NCI-H187 treated with DMSO at 0.1 percent for 48 hours (cell line): ENCODE measurements at places on chromosomes 13 and 19.

GRCh38 chr19:44648631-44649251, 5.0 kb downstream of the PVR start:
- no peak for DNase-seq

DNA sequence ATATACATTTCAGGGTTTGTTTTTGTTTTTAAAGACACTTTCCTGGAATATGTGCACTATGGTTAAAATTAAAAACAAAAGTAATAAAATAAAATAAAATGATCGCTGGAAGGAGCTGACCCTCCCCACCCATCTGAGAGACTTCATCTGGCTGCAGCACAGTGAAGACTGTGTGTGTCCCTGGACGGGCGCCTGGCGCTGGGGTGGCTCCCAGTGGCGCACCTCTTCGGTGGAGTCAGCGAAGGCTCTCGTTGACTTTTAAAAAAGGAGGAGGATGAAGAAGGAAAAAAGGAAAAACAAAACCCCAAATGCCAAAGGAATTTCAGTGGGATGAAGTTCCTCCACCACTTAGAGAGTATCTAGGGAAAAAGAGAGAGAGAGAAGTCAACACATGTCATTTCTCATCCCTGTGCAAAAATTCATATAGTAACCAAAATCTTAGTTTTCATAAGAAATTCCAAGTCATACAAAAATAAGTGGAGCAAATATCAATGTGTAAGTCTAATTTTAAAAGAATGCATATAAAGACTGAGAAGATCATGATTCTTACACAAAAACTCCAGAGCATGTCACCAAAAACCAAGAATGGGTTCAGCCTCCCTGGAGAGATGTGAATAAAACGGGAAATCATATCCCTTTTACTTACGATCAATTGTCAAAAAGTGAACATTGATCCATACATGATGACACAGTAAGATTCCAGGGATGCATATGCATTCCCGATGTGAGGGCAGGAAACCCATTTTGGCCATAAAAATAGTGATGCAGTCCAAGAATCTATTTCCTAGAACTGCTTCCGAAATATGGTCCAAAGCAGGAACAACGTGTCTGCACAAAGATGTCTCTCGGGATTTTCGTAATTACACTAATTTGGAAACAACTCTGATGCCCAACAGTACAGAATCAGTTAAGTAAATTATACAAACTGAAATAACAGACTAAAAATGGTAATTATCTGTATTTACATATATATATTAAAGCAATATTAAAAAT, 123.8 kb downstream of the STK24 start:
- DNase-seq = no peak

DNA sequence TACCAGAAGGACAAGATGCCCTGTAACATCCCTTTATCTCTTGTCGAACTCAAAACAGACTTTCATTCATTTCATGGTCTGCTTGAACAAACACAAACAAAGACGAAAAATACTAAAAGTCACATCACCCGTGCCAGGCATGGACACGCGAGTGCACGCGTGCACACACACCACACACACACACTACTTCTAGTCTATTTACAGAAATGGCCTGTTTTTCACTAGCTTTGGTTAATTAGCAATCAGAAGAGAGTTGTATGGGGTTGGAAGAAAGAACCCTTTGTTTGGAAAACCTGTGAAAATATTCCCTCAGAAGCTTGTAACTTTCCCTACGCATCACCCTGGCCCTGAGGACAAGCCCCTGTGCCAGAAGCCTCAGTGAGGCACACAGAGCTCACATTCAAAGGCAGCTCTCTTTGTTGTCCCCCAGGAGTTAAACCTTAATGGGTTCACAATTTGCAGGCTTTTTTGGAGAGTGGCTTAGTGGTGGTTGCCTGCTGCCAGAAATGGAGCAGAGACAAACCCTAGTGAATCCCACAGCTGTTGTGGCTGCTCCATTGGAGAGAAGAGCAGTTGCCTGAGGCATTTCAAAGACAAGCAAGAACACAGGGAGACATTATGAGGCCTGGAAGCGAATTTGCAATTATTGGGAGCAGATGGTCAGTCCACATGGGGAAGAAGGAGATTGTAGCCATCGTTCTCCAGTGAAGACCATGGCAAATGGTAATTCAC, 55.9 kb downstream of the STARD13 start:
- no peak for DNase-seq

DNA sequence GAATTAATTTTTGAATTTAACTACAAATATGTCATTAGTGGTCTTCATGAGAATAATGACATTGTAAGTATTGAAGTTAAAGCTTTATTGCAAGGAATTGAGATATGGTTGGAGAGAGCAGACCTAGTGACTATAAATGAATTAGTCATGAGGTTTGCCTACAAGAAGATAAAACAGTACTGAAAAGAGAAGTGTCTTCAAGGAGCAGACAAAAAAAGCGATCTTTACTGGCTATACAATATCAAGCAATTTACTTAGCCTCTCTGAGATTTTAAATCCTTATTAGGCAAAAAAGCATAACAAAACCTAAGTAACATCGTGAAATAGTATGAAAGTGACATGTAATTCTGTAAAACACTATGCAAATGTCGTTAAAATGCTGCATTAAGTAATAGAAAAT, 435.1 kb upstream of the PCDH20 start:
- DNase-seq = no peak

DNA sequence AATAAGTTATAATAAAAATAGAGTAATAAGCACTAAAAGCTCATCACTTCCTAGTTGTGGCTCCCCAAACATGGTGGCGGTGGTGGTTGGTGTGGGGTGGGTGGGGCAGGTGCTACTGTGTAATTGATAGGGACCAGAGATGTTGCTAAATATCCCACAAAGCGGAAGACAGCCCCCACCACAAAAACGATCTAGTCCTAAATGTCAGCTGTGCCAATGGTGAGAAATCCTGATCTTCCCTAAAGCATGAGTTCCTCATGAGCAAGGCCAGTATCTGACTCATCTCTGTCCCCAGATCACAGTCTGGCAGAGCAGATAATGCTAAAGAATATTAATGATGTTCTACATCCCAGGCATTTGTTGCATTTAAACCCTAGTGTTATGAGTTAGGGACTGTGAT, 1.9 kb upstream of the EDDM13 start:
- DNase-seq = no peak

DNA sequence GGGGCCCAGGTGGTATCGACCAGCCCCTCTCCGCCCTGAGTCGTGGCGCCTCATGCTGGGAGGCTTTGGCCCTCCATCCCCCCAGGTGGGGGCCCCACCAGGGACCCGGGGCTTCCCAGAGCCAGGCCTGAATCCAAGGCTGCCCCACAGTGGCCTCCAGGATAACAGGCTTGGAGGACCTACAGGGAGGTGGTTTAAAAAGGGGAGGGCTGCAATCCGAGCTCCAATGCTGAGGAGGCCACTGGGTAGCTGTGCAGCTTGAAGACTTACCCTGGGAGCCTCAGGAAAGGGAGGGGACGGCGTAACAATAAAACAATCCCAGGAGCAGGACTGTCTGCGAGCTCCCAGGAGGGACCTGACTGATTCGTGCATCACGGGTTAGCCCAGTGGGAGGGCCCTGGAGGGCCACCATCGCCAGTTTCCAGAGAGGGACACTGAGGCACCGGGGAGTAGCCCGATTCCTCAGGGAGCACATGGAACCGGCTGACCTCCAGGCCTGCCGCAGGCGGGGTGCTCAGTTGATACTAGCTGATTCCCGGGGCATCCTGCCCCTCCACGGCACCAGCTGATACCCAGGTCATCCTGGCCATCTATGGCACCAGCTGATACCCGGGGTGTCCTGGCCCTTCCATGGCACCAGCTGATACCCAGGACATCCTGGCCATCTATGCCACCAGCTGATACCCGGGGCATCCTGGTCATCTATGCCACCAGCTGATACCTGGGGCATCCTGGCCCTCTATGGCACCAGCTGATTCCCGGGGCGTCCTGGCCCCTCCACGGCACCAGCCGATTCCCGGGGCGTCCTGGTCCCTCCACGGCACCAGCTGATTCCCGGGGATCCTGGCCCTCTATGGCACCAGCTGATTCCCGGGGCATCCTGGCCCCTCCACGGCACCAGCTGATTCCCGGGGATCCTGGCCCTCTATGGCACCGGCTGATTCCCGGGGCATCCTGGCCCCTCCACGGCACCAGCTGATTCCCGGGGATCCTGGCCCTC, 3.7 kb upstream of the C2CD4C start:
- DNase-seq = no peak

- DNase-seq = no peak
These were observed 539 bp downstream of the ZNF554 start for GRCh38 chr19:2820112-2820702.

DNA sequence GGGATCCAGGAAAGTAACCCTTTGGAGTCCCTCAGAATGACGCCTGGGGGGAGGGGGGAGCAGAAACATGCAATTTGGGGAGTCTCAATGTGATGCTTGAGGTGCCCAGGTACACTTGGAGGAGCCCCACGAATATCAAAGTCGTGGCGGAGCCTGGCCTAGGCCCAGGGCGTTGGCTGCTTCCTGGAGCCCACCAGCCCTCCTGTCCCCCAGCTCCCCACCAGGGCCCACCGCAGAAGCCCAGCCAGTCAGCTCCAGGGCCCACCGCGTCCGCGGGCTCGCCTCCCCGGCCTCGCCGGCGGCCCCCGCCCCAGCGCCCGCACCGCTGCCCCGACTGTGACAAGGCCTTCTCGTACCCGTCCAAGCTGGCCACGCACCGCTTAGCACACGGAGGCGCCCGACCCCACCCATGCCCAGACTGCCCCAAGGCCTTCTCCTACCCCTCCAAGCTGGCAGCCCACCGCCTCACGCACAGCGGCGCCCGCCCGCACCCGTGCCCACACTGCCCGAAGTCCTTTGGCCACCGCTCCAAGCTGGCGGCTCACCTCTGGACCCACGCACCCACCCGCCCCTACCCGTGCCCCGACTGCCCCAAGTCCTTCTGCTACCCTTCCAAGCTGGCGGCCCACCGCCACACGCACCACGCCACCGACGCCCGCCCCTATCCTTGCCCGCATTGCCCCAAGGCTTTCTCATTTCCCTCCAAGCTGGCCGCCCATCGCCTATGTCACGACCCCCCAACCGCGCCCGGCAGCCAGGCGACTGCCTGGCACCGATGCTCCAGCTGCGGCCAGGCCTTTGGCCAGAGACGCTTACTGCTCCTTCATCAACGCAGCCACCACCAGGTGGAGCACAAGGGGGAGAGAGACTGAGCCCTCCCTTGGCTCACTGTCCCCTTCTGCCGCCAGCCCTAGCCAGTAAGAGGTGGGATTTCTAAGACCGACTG, 2.1 kb downstream of the ZNF575 start:
- no peak for DNase-seq

DNA sequence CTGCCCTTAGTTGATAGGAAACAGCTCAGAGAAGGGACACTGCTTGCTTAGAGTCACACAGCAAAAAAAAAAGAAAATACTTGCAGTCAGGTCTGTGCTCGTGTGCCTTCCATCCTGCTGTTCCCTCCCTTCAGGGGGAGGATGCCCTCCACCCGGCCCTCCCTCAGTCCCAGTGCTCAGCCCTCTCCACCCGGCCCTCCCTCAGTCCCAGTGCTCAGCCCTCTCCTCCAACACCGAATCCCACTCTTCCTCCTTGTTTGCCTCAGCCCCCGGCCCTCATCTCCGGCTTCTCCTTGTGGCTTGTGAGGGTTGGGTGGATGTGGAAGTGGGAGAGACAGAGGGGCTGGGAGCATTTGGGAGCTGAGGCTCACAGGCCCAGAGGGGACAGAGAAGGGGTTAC, 5.8 kb downstream of the TFPT start:
- DNase-seq = no peak

DNA sequence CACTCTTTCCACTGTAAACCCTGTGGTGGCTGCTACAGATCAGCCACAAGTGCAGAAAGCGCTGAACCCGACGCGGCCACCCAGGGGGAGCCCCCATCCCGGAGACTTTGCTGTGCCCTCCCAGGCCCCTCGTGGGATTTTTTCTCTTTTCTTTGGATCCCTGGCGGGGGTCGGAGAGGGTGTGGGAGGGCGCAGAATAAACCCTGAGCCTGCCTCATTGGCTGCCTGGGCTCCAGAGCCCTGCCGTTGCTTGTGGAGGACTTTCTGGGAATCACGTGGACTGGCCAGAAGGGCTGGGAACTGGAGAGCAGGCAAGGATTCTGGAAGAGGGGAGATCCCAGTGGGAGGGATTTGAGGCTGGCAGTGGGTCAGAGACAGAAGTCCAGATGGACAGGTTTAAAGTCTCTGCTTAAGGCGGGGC, 24.9 kb downstream of the GADD45B start:
- DNase-seq = no peak

DNA sequence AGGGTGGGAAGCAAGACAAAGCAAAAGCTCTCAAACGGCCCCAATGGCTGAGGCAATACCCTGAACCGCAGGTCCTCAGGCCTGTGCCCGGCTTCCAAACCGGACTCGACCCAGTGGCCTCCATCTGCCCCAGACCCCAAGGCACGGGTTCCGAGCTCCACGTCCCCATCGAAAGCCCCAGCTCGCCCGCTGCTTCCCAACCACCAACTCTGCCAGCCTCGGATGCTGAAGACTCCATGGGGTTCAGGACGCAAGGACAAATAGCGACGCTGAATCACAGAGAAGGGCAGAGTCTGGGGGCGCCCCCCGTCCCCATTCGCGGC, 559 bp downstream of the POLR2E start:
- DNase-seq = no peak

GRCh38 chr13:42048342-42048683, at the start of gene DGKH:
DGKH (plus strand) TSS chr13:42048648; CDS start chr13:42048774, 126 bp downstream.
- DNase-seq = no peak

DNA sequence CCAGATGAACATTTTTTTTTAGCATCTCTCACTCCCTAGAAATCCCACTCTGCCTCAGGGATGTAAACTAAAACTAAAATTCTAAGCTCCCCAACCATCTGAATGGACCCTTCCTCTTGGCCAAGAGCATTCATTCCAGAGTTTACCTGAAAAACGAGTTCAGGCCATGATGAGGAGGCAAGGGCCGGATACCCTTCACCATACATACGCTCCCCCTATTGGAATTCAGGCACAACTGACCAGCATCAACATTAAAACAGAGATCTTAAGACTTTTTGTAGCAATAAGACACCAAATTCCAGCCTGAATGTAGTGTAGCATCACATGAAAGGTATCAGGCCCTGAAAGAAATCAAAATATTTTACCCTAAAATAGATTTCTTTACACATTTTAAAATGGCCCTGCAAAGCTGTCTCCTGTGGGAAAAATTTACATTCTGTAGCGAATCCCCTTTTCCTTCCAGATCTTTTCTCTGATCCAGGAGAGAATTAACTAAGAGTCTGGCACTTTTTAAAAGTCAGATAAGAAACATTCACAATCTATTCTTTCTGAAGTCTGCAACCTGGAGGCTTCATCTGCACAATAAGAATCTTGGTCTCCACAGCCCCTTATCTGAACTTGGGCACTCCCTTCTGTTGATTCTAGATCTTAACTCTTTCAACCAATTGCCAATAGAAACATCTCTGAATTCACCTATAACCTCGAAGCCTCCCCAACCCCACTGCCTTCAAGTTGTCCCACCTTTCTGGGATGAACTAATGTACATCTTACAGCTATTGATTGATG, 888.5 kb downstream of the UQCRFS1 start:
- DNase-seq = no peak

- DNase-seq = no peak
These were observed 8.3 kb downstream of the OBI1 start for GRCh38 chr13:78650717-78651083.

GRCh38 chr19:55273978-55274707, 5.8 kb downstream of the HSPBP1 start:
- no peak for DNase-seq
